Type B pancreatic cell (in vitro differentiated cells): ENCODE measurements at places on chromosomes 16 and 17. TPM values are rescaled to one million over a fixed set of nuclear protein-coding genes. Genes with fewer than 3 reads are reported as not detected.

GRCh38 chr17:72602517-72603419 is 481.9 kb downstream of the SOX9 start:
- no peak for DNase-seq
- H3K4me1 ChIP-seq: peaks cover 33% of the 10 kb centered on the region
- no peaks in the 10 kb centered on the region for H3K36me3 ChIP-seq
- peak overlapping the region; percentile 76 for H3K27ac ChIP-seq
- H3K4me3 ChIP-seq: peak overlapping the region; percentile 47
- H3K27me3 ChIP-seq: no peaks in the 10 kb centered on the region

- no peak overlapping the region for H3K27ac ChIP-seq
- H3K4me1 ChIP-seq: no peaks in the 10 kb centered on the region
- no peaks in the 10 kb centered on the region for H3K27me3 ChIP-seq
- peaks cover 11% of the 10 kb centered on the region for H3K36me3 ChIP-seq
- DNase-seq: no peak
- H3K4me3 ChIP-seq: no peak overlapping the region
Observed at GRCh38 chr16:84090211-84090610, 26.5 kb downstream of the MBTPS1 start.

GRCh38 chr16:81592353-81592866 is 147.8 kb downstream of the CMIP start:
- DNase-seq: no peak
- H3K36me3 ChIP-seq: peaks cover 3% of the 10 kb centered on the region
- no peaks in the 10 kb centered on the region for H3K27me3 ChIP-seq
- no peak overlapping the region for H3K27ac ChIP-seq
- no peak overlapping the region for H3K4me3 ChIP-seq

DNA sequence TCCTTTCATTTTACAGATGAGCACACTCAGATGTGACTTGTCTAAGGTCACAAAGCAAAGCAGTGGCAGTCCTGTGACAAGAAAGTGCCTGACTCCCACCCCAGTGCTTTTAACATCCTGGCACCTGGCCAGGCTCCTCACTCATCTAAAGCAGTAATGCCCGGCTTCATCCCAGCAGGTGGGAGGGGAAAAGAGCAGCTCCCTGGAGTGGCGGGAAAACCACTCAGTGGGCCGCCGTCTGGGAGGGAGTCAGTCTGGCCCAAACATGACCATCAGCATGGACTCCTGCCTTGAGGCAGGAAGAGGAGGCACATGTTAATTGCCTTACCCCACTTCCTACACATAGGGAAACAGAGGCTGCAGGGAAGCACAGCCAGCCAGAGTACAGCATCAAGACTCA is 2.6 kb downstream of the PCGF2 start:
- H3K4me1 ChIP-seq: peaks cover 47% of the 10 kb centered on the region
- peak overlapping the region; percentile 80 for H3K27ac ChIP-seq
- peak overlapping the region; percentile 89 for H3K4me3 ChIP-seq
- DNase-seq: no peak
- H3K27me3 ChIP-seq: no peaks in the 10 kb centered on the region

GRCh38 chr16:4212211-4212933 is 29.5 kb downstream of the SRL start:
- peaks cover 16% of the 10 kb centered on the region for H3K4me1 ChIP-seq
- H3K36me3 ChIP-seq: no peaks in the 10 kb centered on the region
- DNase-seq: no peak
- H3K4me3 ChIP-seq: no peak overlapping the region

DNA sequence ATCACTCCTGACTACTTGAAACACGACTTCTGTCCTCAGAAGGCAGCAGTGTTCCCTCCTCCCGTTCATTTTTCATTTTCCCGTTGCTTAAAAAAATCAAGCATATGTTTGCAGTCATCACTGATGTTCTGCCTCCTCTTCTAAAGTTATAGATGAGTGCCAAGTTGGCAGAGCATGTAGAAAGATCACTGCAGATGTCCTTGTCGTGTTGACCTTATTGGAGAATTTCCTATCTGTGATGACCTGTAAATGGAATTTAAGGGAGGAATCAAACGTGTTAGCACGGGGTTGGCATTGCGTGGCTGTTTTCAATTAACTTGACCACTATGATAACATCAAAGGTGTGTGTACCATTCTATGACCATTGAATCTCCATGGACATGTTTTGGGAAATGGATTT is 396.7 kb downstream of the WWOX start:
- H3K27me3 ChIP-seq: no peaks in the 10 kb centered on the region
- no peak for DNase-seq
- no peak overlapping the region for H3K4me3 ChIP-seq
- no peaks in the 10 kb centered on the region for H3K36me3 ChIP-seq

GRCh38 chr16:12311877-12312276 is 335.3 kb downstream of the SNX29 start:
- H3K4me3 ChIP-seq: no peak overlapping the region
- H3K36me3 ChIP-seq: no peaks in the 10 kb centered on the region
- no peak for DNase-seq
- peaks cover 16% of the 10 kb centered on the region for H3K4me1 ChIP-seq
- no peak overlapping the region for H3K27ac ChIP-seq

Gene CACNG3
- total RNA-seq: not detected in 2 replicates

Gene SBK1
- 29.8 and 31.9 TPM in 2 replicates for total RNA-seq

Gene CDC42EP4
- 24.7 and 78.8 TPM in 2 replicates for total RNA-seq

Gene ZNF232
- 16.2 and 25.8 TPM in 2 replicates for total RNA-seq

Gene NOG
- 1.7 and 13.7 TPM in 2 replicates for total RNA-seq

Gene RGS9
- total RNA-seq: 5.1 and 5.5 TPM in 2 replicates
